Activated CD4-positive, alpha-beta T cell treated with anti-CD3 and anti-CD28 coated beads, Interleukin-2, amount 50 U/mL, for 4 hours (primary cell): ENCODE measurements at places on chromosomes 7 and 10.

DNA sequence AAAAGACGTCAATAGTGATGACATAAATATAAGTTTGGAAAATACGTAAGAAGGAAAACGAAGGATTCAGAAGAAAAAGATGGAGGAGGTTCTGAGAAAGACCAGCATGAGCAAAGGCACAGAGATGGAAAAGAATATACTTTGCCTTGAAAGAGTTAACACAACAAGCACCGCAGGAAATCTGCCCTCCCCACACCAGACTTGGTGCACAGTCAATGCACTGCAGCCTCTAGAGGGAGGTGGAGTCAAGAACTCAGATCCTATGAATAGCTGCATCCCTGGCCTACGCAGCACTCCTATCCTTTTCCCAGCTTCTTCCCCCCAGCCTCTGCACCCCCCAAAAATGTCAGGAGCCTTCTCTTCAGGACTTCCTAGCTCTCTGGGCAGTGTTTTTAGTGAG lies 1370.6 kb upstream of the LRRTM3 start:
- DNase-seq: no peak

- no peak for DNase-seq
Observed at GRCh38 chr7:78905436-78905835, 548.0 kb downstream of the MAGI2 start.

DNA sequence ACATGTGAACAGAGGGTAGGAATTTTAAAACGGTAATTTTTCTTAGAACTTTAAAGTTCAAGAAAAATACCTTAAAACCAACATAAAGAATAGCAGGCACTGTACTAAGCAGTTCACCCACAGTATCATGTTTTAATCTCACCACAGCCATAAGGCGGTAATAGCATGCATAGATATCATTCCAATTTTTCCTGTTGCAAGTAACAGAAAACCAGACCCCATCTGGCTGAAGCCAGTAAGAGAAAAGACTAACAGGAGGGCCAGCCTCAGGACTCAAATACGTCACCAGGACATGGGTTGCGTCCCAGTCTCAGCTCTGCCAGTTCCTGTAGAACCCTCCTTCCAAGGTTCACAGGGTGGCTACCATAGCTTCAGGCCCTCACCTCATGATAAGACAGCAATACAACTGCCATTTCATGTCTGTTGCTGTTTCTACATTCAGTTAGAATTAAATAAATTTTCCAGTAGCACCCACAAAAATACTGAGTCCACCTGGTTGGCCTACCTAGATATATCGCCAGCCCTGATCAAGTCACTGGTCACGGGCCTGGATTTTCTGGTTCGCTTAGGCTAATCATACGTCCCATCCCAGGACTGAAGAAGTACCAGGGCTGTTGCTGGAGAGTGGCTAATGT lies 2.0 kb upstream of the RNF32 start:
- no peak for DNase-seq

DNA sequence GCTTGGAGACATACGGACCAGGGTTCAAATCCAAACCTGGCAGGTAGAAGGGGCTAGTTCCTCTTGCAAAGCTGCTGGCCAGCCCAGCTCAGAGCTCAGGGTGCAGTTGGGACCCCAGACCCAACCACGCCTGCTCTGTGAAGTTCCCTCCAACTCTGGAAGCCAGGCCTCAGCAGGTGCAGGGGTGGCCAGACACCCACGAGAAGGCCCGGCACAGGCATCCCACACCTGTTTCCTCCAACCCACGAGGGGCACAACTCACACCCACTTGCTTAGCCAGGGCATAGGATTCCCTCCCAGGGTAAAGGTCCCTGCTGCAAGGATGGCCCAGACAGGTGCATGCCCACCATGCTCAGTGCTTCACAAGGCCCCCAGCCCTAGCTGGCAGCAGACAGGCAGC lies 262.4 kb downstream of the GRID1 start:
- no peak for DNase-seq

DNA sequence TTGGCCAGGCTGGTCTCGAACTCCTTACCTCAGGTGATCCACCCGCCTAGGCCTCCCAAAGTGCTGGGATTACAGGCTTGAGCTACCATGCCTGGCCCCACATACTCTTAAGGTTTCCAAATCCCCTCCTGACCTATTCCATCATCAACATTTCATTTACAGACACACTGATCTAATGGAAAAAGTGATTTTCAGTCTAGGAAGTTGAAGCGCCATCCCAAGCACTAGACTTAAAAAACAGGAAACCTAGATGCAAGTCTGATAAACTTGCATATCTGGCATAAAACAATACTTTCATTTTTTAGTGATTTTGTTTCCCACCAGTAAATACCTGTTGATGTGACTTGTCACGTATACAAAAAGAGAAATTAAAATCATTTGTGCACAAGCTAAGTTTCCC lies 44.0 kb downstream of the DNMBP start:
- DNase-seq: no peak
